Psoas muscle (tissue), 8 donors: ENCODE measurements at places on chromosomes 11 and 22. TPM values are rescaled to one million over a fixed set of nuclear protein-coding genes. Genes with fewer than 3 reads are reported as not detected.
A peak's percentile ranks its signal among the peaks of the same experiment; 100 is the strongest.

GRCh38 chr11:18277565-18278271 lies 11.7 kb downstream of the SAA1 start:
- no peak for DNase-seq
- H3K36me3 ChIP-seq: peaks cover 50% of the 10 kb centered on the region
- no peak overlapping the region for H3K4me3 ChIP-seq
- H3K4me1 ChIP-seq: no peaks in the 10 kb centered on the region

DNA sequence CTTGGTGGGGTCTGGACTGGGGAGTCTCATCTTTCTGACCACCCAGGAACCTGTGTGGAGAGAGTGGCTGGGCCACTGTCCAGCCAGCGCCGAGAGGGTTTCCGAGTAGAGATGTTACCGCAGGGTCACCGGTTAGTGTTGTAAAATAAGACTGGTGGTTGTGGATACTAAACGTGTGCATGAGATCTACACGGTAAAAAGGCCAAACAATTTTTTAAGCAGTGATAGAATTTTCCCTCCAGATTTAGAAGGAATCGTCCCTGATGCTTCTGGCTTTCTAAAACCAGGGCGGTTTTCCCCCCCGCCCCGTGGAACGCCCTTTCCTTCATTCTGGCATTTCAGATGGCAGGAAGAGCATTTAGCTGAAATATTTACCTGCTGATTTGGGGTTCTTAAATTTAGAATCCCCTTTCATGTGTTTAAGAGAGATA lies 72.6 kb upstream of the PPARA start:
- H3K36me3 ChIP-seq: no peaks in the 10 kb centered on the region
- H3K4me1 ChIP-seq: peaks cover 62% of the 10 kb centered on the region
- peak overlapping the region; percentile 95 for H3K4me3 ChIP-seq
- peak overlapping the region; percentile 98 for H3K27ac ChIP-seq
- peak; percentile 61 for DNase-seq

DNA sequence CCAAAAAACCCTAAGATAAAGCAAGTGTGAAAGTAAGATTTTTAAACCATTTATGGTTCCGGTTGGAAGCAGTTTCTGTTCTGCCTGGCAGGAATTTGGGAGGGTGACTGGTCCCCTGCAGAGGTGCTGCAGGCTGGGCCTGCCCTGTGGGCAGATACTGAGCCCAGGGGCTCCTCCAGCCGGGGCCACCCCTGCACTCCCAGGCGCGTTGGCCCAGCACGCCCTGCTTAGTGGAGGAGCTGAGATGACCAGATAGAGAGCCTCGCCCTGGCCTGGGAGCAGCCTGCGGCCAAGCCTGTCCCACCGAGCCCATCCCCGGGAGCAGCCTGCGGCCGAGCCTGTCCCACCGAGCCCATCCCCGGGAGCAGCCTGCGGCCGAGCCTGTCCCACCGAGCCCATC lies 8.0 kb downstream of the PHLDA2 start:
- no peak for DNase-seq
- H3K27me3 ChIP-seq: no peaks in the 10 kb centered on the region

- no peaks in the 10 kb centered on the region for H3K4me1 ChIP-seq
- no peaks in the 10 kb centered on the region for H3K27me3 ChIP-seq
- DNase-seq: no peak
- H3K27ac ChIP-seq: no peak overlapping the region
These were observed 5.4 kb upstream of the IPO7 start for GRCh38 chr11:9379041-9379440.

- H3K4me1 ChIP-seq: no peaks in the 10 kb centered on the region
- H3K36me3 ChIP-seq: no peaks in the 10 kb centered on the region
- H3K27ac ChIP-seq: no peak overlapping the region
- no peak overlapping the region for H3K4me3 ChIP-seq
- no peaks in the 10 kb centered on the region for H3K27me3 ChIP-seq
These were observed 214.0 kb downstream of the BRD1 start for GRCh38 chr22:49613511-49614270.

DNA sequence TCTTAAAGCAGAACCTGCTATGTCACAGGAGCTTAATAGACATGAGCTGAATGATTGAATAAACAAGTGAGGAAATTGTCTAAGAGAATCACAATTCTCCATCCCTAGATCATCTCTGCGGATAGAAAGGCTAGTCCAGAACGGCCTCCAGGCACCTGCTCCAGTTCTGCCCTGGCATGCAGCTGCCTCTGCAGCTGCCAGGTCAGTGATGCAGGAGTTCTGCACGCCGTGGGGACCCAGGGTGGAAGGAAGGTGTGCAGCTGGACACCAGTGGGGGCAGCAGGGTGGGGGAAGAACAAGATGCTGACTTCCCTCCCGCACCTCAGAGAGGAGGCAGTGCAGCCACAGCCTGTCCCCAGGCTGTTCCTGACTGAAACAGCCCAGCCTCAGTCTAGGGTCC lies 192.1 kb upstream of the NCAM1 start:
- peak overlapping the region; percentile 51 for H3K27ac ChIP-seq
- H3K4me1 ChIP-seq: peaks cover 6% of the 10 kb centered on the region
- peak; percentile 30 for DNase-seq
- no peak overlapping the region for H3K4me3 ChIP-seq

DNA sequence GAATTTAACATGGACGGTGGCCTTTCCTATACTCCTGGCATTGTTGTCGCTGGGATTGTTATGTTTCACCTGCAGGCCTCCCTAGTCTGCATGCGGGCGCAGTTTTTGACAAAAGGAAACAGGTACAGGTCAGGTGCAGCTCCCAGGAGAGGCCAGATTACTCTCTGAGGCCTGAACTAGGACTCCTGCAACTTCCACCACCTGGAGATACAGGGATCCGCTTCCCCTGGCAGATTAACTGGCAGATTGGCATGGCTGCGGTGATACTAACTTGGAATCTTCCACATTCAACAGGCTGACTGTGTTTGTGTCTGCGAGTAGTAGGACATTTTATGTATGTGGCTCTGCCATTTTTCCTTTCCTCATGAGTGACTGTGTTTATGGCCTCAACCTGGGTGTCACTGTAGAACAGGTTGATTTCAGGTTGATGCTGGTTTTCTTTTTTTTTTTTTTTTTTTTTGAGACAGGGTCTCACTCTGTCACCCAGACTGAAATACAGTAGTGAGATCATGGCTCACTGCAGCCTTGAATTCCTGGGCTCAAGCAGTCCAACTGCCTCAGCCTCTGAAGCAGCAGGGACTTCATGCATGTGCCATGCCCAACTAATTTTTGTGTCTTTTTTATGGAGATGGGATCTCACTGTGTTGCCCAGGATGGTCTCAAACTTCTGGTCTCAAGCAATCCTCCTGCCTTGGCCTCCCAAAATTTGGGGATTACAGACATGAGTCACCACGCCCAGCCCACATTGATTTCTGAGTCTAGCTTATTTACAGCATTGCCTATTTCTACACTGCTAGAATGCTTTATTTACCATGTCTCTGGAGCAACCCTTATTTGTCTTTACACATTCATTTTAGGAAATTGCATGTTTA lies 1.7 kb upstream of the USP28 start:
- H3K27ac ChIP-seq: peak overlapping the region; percentile 94
- H3K4me1 ChIP-seq: peaks cover 24% of the 10 kb centered on the region
- no peak for DNase-seq

- no peak for DNase-seq
- H3K36me3 ChIP-seq: no peaks in the 10 kb centered on the region
- H3K4me1 ChIP-seq: peaks cover 15% of the 10 kb centered on the region
- peak overlapping the region; percentile 53 for H3K27ac ChIP-seq
These were observed 12.8 kb downstream of the ARRB1 start for GRCh38 chr11:75338516-75339208.

- no peaks in the 10 kb centered on the region for H3K27me3 ChIP-seq
- peak; percentile 93 for DNase-seq
- H3K4me1 ChIP-seq: peaks cover 28% of the 10 kb centered on the region
- peak overlapping the region; percentile 97 for H3K27ac ChIP-seq
These were observed 70.2 kb upstream of the EED start for GRCh38 chr11:86174101-86175046.

DNA sequence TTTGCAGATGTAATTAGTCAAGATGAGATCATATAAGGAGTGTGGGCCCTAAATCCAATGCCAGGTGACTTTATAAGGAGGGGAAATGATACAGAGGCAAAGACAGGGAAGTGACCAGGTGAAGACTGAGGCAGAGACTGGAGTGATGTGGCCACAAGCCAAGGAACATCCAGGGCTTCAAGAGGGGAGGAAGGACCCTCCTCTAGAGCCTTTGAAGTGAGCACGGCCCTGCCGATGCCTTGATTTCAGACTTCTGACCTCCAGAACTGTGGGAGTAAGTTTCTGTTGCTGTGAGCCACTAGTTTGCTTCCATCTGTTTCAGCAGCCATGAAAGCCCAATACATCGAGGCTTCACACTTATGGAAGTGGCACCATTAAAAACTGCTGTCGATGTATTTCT lies 78.7 kb downstream of the SHANK2 start:
- H3K4me1 ChIP-seq: no peaks in the 10 kb centered on the region
- H3K27ac ChIP-seq: no peak overlapping the region
- no peaks in the 10 kb centered on the region for H3K27me3 ChIP-seq
- no peak overlapping the region for H3K4me3 ChIP-seq
- no peaks in the 10 kb centered on the region for H3K36me3 ChIP-seq

DNA sequence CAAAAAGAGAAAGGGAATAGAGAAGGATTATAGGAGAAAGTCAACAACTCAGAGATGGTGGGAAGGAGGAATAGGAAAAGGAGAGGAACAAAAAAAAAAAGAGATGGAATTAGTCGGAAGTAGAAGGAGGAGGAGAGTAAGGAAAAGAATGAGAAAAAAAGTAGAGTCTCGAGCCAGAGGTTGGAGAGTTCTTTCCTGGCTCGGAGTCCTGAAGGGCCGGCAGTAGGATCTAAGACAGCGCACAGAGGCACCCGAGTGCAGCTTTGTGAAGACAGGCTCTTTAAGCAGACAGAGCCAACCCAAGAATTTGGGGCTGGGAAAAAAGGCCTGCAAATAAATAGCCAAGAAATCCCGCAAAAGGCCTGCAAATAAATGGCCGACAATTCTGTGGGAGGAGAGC lies 170.4 kb upstream of the CCDC90B start:
- H3K36me3 ChIP-seq: no peaks in the 10 kb centered on the region
- no peak overlapping the region for H3K27ac ChIP-seq
- no peaks in the 10 kb centered on the region for H3K4me1 ChIP-seq
- H3K4me3 ChIP-seq: no peak overlapping the region
- no peak for DNase-seq
- H3K27me3 ChIP-seq: no peaks in the 10 kb centered on the region

DNA sequence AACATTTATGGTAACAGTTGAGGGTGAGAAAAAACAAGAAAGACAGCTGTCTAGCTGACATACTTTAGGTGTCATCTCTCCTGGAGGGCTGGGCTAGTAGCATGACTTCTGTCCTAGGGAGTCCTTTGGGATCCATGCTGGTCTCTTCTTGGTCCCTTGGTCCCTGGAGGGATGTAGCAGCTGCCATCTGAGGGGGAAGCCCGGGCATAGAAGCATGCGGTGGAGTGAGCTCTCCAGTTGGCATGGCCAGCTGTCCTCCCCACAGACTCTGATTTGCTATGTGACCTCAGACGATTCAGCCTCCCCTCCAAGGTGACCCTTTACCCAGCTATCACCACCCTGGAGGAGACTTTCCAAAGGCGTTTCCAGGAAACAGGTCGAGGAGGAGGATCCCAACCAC lies 28.7 kb downstream of the POU2F3 start:
- no peaks in the 10 kb centered on the region for H3K36me3 ChIP-seq
- no peak overlapping the region for H3K4me3 ChIP-seq
- no peaks in the 10 kb centered on the region for H3K4me1 ChIP-seq
- DNase-seq: no peak
- no peaks in the 10 kb centered on the region for H3K27me3 ChIP-seq

GRCh38 chr11:14270690-14271542 lies 88.1 kb downstream of the RRAS2 start:
- no peak for DNase-seq
- H3K27me3 ChIP-seq: no peaks in the 10 kb centered on the region
- H3K4me1 ChIP-seq: peaks cover 9% of the 10 kb centered on the region
- H3K4me3 ChIP-seq: no peak overlapping the region

- H3K27ac ChIP-seq: peak overlapping the region; percentile 65
- no peak for DNase-seq
- H3K4me1 ChIP-seq: peaks cover 30% of the 10 kb centered on the region
- no peaks in the 10 kb centered on the region for H3K27me3 ChIP-seq
- H3K36me3 ChIP-seq: no peaks in the 10 kb centered on the region
These were observed 64.7 kb upstream of the RRAS2 start for GRCh38 chr11:14423633-14424032.

DNA sequence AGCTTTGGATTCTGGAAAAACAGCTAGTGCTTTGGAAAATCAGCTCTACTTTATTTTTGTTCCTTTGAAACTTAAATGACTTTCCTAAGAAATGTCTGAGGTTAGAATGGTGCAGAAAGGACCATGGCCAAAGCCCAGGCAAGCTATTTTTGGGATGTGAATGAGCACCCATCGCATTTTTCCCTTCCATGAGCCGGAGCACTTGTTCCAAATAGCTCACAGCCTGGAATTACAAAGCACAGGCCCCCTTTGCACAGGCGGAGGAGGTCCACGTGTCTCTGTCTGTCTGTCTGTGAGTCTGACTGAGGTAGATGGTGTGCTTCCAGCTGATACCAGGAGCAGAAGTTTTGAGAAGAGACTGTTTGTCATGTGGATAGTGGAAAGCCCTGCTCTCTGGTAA lies 50.7 kb downstream of the MICAL2 start:
- no peaks in the 10 kb centered on the region for H3K36me3 ChIP-seq
- H3K27ac ChIP-seq: peak overlapping the region; percentile 67
- peaks cover 38% of the 10 kb centered on the region for H3K4me1 ChIP-seq
- no peak for DNase-seq
- no peak overlapping the region for H3K4me3 ChIP-seq

- peak overlapping the region; percentile 100 for H3K27ac ChIP-seq
- H3K27me3 ChIP-seq: no peaks in the 10 kb centered on the region
- peaks cover 21% of the 10 kb centered on the region for H3K4me1 ChIP-seq
- DNase-seq: no peak
- H3K4me3 ChIP-seq: peak overlapping the region; percentile 95
These were observed 959 bp upstream of the HIPK3 start for GRCh38 chr11:33256031-33256812.

DNA sequence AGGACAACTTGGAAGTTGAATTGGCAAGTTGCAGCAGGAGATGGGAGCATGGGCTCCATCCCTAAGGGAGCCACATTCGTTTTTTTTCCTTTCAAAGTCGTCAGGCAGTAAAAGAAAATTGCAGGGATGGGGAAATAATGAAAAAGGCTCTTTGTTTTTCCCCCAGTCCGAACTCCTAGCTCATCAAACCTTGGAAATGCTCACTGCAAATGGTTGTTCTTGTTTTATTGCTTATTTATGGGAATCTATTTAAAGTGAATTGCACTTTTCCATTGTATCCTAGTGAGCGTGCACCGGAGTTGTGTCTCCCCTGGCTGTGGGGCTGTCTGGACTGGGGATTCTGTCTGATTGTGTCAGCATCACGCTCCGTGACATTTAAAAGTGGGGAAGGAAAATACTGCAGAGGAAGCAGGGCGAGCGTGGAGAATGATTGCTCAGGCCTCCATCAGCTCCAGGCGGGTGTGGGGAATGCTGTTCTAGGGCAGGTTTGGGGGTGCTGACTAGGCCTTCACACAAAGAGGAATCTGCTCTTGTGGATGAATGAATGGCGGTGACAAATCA lies 306.4 kb downstream of the KIRREL3 start:
- DNase-seq: no peak
- no peaks in the 10 kb centered on the region for H3K4me1 ChIP-seq
- no peaks in the 10 kb centered on the region for H3K36me3 ChIP-seq

GRCh38 chr11:134887896-134888295 lies 475.9 kb upstream of the B3GAT1 start:
- H3K4me3 ChIP-seq: no peak overlapping the region
- H3K4me1 ChIP-seq: no peaks in the 10 kb centered on the region
- H3K36me3 ChIP-seq: no peaks in the 10 kb centered on the region

Gene MMP10
- not detected for total RNA-seq

Gene PNPLA5
- total RNA-seq: not detected

Gene RIMBP3B
- not detected for total RNA-seq

Gene AQP11
- 0.40 TPM for total RNA-seq

Gene KIF18A
- total RNA-seq: not detected

Gene SLC22A12
- not detected for total RNA-seq

Gene IFITM1
- total RNA-seq: 44.0 TPM

Gene OR52M1
- not detected for total RNA-seq

Gene RGL4
- total RNA-seq: 0.40 TPM

Gene TCN1
- not detected for total RNA-seq

Gene HYOU1
- 35.4 TPM for total RNA-seq

Gene KCNK7
- total RNA-seq: not detected
